Activated CD4-positive, alpha-beta memory T cell treated with anti-CD3 and anti-CD28 coated beads, Interleukin-2, amount 10 ng/mL, durations not matched to agents 7 days and 5 days (primary cell): ENCODE measurements at places on chromosomes 7 and 10.

- H3K4me3 ChIP-seq = no peak overlapping the region
- H3K36me3 ChIP-seq = peaks cover 73% of the 10 kb centered on the region
- no peak for DNase-seq
- peaks cover 31% of the 10 kb centered on the region for H3K4me1 ChIP-seq
- H3K27ac ChIP-seq = no peak overlapping the region
These were observed 71.9 kb downstream of the MKI67 start for GRCh38 chr10:128054163-128054970.

DNA sequence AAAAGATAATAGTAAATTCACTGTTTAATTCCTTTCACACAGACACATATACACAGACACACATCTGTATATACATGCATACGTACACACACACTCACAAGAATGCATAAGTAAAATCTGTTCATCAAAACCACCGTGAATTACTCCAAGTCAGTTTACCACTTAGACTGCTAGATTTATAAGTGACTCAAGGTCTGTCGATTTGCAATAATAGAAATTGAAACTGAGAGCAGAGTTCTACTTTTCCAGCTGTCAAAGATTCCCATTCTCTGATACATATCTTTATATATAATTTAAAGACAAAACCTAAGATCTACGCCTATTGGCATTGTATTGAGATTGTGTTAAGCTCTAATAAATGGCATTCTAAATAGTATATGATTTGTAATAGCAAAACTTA lies 9.9 kb upstream of the HGF start:
- H3K27ac ChIP-seq = no peak overlapping the region
- H3K4me1 ChIP-seq = no peaks in the 10 kb centered on the region
- no peaks in the 10 kb centered on the region for H3K27me3 ChIP-seq
- no peaks in the 10 kb centered on the region for H3K36me3 ChIP-seq
- no peak for DNase-seq

- H3K27me3 ChIP-seq = no peaks in the 10 kb centered on the region
- H3K27ac ChIP-seq = no peak overlapping the region
- no peak overlapping the region for H3K4me3 ChIP-seq
- DNase-seq = no peak
- H3K4me1 ChIP-seq = no peaks in the 10 kb centered on the region
These were observed 106.2 kb upstream of the NEBL start for GRCh38 chr10:21003240-21003822.

GRCh38 chr7:157139111-157139809 lies 534 bp downstream of the UBE3C start:
- H3K27ac ChIP-seq = peak overlapping the region; percentile 83
- H3K4me1 ChIP-seq = peaks cover 50% of the 10 kb centered on the region
- DNase-seq = peak; percentile 73
- peak overlapping the region; percentile 79 for H3K4me3 ChIP-seq
- no peaks in the 10 kb centered on the region for H3K27me3 ChIP-seq

GRCh38 chr10:124119946-124120345 lies 26.5 kb upstream of the CHST15 start:
- DNase-seq = no peak
- no peaks in the 10 kb centered on the region for H3K36me3 ChIP-seq
- H3K27me3 ChIP-seq = no peaks in the 10 kb centered on the region
- H3K4me3 ChIP-seq = no peak overlapping the region

GRCh38 chr7:117323851-117324711 lies 1.2 kb upstream of the WNT2 start:
- no peak overlapping the region for H3K27ac ChIP-seq
- H3K27me3 ChIP-seq = peaks cover 56% of the 10 kb centered on the region
- no peak for DNase-seq
- no peak overlapping the region for H3K4me3 ChIP-seq
- no peaks in the 10 kb centered on the region for H3K36me3 ChIP-seq

DNA sequence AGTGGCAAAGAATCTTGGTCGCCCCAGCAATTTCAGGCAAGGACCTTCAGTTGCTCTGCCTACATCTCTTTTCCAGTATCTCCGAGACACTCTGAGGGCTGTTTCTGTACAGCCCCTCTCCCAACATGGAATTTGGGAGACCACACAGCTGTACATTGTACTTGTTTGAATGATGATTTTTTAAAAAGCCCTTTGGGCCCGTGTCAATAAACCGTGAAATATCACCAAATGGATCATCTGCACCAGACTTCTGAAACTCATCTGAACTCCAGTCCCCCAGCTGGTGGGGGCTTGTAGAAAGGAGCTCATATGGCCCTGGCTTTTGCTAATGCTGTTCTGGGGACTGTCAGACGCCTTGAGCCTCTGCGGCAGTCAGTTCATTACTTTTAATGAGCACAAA lies 374.9 kb downstream of the BBS9 start:
- H3K4me3 ChIP-seq = no peak overlapping the region
- no peaks in the 10 kb centered on the region for H3K4me1 ChIP-seq
- H3K27me3 ChIP-seq = no peaks in the 10 kb centered on the region
- no peak overlapping the region for H3K27ac ChIP-seq

DNA sequence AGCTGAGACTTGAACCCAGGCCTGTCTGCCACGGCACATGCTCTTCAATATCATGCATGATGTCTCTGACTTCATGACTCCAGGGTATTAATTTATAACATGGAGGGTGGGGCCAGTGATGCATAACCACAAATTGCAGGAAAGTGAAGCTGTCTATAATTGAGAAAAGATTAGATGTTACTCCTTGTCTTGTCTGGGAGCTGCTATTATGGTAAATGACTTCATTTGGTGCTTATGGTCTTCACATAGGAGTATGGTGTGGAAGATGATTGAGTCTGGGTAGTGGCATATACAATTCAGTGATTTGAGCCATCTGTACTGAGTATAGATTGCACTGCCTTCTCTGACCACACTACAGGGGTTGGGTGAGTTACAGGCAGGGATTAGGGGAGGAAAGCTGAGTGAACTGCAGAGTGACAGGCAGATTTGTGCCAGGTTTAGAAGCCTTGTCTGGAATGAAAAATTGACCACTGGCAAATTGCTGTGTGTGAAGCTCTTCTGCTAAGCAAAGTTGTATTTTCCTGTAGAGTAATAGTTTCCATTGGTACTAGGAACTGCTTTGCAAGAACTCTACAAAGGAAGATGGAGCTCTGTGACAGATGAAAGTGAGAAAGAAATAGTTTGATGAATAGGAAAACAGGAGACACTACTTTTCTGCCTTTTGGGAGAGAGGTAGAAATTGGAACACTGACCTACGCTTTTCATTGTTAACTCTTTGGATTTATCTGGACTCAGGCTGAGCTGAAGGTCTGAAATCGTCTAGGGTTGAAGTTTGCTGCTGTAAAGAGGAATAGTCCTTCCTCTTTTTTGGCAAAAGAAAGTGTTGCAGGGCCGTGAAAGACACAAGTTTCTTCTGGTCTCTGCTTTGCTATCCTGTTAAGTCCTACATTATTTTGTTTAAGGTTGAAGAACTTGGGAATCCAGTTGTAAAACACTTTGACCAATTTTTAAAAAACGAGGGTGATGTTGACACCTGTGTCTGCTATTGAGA lies 2.7 kb downstream of the SND1 start:
- H3K27ac ChIP-seq = peak overlapping the region; percentile 27
- H3K4me3 ChIP-seq = peak overlapping the region; percentile 98
- peaks cover 51% of the 10 kb centered on the region for H3K4me1 ChIP-seq

- no peak overlapping the region for H3K27ac ChIP-seq
- DNase-seq = no peak
- peaks cover 6% of the 10 kb centered on the region for H3K4me1 ChIP-seq
- H3K36me3 ChIP-seq = no peaks in the 10 kb centered on the region
These were observed 183.9 kb downstream of the AVL9 start for GRCh38 chr7:32679192-32679591.

DNA sequence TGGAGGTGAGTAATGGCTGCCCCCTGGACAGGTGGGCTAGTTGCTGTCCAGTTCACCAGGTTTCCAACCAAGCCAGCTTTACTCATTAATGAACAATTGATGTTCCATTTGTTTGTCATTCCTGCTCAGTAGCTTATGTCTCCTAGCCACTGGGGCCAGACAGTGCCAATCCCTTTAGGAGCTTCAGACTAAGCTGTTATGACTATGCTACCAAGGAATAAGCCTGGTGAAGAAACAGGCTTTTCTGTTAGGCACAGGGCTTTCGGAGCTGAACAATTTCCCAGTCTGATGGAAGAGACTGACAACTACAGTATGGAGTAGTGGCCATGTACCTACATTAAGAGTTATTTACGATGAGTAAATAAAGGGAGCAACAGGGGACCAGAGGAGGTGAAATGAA lies 2.1 kb upstream of the FMC1 start:
- peaks cover 25% of the 10 kb centered on the region for H3K4me1 ChIP-seq
- H3K27ac ChIP-seq = peak overlapping the region; percentile 96
- DNase-seq = no peak
- H3K4me3 ChIP-seq = peak overlapping the region; percentile 83
- H3K27me3 ChIP-seq = peaks cover 2% of the 10 kb centered on the region
- H3K36me3 ChIP-seq = peaks cover 14% of the 10 kb centered on the region

DNA sequence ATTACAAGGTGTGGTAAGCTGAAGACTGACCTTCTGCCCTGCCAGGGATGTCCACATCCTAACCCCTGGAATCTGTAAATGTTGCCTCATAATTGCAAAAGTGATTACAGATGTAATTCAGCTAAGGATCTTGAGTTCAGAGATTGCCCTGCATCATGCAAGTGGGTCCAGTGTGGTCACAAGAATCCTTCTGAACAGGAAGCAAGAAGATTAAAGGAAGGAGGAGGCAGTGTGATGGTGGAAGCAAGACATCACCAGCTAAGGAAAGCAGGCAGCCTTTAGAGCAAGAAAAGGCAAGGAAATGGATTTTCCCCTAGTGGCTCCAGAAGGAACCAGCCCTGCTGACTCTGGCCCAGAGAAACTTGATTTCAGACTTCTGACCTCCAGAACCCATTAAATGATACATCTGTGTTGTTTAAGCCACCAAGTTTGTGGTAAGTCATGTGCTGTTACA lies 78.1 kb downstream of the USP6NL start:
- DNase-seq = no peak
- no peaks in the 10 kb centered on the region for H3K36me3 ChIP-seq
- no peaks in the 10 kb centered on the region for H3K4me1 ChIP-seq
- peaks cover 9% of the 10 kb centered on the region for H3K27me3 ChIP-seq
- no peak overlapping the region for H3K27ac ChIP-seq
- H3K4me3 ChIP-seq = no peak overlapping the region

DNA sequence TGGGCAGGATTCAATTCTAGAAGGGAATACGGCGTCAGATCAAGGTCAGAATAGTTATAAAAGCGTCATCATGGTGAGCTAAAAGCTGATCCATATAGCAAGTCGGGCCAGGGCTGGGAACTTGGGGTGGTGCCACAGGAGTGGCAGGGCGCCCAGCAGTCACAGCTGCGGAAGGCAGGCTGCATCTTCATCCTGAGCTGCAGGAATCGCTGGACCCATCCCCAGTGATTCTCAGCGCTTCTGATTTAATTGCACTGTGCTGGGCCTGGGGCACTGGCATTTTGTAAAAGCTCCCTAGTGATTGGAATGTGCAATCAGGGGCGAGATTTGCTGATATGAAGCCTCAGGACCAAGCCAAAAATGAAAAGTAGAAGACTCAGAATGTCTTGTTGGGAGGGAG lies 135.3 kb downstream of the CTTNBP2 start:
- DNase-seq = no peak
- no peaks in the 10 kb centered on the region for H3K27me3 ChIP-seq
- no peaks in the 10 kb centered on the region for H3K4me1 ChIP-seq
- no peak overlapping the region for H3K4me3 ChIP-seq

GRCh38 chr10:77350711-77351119 lies 286.9 kb downstream of the KCNMA1 start:
- DNase-seq = no peak
- no peak overlapping the region for H3K4me3 ChIP-seq
- no peaks in the 10 kb centered on the region for H3K36me3 ChIP-seq
- H3K27me3 ChIP-seq = no peaks in the 10 kb centered on the region
- H3K4me1 ChIP-seq = no peaks in the 10 kb centered on the region

DNA sequence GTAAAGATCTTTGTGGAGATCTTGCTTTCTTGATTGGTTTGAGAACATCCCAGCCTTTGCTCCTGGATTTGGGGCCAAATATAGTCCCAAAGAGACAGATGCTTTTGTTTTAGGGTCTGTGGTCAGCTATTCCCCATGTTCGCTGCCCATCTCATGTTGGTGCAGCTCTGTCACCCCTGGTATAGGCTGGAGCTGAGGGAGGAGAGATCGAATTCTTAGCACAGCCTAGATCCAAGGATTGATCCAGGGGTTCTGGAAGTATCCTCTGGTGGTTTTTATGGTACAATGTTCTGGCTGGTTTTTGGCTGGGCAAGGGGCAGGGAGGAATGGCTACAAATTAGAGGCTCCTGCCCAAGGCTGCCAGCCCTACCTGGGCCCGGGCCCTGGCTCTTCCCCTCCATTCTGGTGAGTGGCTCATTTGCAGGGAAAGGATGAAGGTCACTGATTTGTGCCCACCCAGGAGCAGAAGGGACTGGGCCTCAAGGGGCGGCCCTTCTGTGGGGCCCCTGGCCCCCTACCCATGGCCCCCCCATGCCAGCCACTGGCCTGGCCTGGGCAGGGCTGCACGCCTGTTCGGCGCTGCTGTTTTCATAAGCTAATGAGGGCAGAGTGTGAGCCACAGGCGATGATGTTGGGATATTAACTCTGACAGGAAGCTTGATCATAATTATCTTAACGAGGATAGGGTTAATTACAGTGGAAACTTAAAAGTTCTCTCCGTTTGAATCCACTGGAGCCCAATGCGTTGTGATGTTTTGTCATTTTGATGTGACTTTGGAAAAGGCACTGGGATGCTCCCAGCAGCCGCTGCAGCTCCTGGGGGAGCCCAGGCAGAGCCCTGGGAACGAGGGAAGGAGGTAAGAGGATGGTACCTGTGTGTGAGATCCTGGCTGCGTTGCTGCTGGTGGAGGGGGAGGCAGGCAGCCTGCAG lies 600.6 kb downstream of the LRMDA start:
- H3K4me3 ChIP-seq = no peak overlapping the region
- DNase-seq = no peak
- H3K4me1 ChIP-seq = no peaks in the 10 kb centered on the region
- H3K36me3 ChIP-seq = no peaks in the 10 kb centered on the region
- no peak overlapping the region for H3K27ac ChIP-seq

DNA sequence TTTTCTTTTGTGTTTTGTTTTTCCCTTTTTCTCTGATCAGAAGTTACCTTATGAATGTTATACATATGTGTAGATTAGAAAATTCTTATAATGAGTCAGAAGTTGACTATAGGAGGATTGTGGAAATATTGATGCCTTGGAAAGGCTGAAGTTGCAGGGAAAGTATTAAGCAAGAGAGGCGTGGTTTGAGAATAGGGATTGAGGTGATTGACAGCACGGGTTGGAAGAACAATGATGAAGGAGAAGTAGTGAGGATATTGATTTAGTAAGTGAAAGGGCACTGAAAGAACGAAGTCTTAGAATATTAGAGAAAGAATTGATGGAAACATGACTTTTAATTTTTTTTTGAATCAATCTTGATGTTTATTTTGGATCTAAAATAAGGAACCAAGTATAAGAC lies 176.0 kb downstream of the EXOC4 start:
- no peak for DNase-seq
- H3K4me1 ChIP-seq = no peaks in the 10 kb centered on the region
- peaks cover 19% of the 10 kb centered on the region for H3K36me3 ChIP-seq
- H3K27me3 ChIP-seq = no peaks in the 10 kb centered on the region

- no peaks in the 10 kb centered on the region for H3K36me3 ChIP-seq
- peaks cover 9% of the 10 kb centered on the region for H3K4me1 ChIP-seq
- no peak for DNase-seq
- H3K4me3 ChIP-seq = no peak overlapping the region
These were observed 75.7 kb downstream of the VIPR2 start for GRCh38 chr7:159068893-159069448.
